ENCODE measurements at places on chromosomes 5 and 9.

DNA sequence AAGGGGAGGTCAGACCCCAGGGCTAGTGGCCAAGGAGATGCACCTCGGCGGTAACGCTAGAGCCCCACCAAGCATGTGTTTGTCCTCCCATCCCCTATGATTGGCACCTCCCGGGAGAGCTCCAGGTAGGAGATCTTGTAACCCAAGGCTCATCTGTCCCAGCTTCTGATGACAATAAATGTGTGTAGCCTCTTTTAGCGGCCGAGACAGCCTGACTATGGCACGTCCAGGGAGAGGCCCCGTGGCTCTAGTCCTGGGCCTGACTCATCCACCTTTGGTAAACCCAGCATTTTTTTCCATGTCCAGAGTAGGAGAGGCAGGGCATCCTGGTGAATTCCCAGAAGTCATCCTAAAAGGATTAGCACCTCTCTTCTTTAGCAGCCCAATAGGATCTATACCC, 39.2 kb downstream of the IRF1 start:
- no peak for DNase-seq

DNA sequence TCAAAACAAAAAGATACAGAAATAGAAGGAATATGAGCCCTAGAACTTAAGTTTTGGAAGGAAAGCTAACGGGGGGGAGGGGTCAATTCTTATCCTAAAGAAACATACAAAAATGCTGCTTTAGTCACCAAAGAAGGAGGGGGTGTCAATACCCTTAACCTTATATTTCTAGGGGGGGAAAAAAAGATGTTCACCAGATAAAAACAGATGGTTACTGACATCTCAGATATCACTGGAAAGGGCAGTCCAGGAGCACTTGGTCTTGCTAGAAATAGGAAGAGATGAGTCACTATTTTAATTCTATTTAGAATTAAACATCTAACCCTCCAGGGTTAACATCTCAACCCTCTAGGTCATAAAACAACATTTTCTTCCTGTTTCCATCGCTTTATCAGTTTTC, 1.7 kb downstream of the DIAPH1 start:
- no peak for DNase-seq

- DNase-seq = no peak
Observed at GRCh38 chr5:40746703-40747102, 9.1 kb downstream of the TTC33 start.

GRCh38 chr9:571066-571465, 270.4 kb upstream of the DMRT1 start:
- DNase-seq = no peak

DNA sequence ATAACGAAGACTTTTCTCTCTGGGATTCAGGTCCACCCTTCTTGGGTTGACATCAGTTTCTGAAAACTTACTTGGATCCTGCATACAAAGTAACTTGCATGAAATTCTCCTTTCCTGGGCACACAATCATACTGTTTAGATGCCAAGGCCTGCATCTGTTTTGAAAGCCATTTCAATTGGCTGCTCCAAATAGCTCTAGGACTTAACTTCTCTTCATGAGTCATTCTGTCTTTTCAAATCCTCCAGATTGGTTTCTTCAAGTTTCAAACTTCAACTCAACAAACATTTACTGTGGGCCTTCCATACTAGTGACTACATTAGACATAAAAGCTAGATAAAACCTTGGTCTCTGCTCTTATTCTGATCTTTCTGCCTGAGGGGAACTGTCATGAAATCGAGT, 54.8 kb upstream of the HMHB1 start:
- no peak for DNase-seq

GRCh38 chr9:89448821-89449220, 49.1 kb downstream of the SEMA4D start:
- DNase-seq = no peak
